ENCODE measurements at places on chromosomes 12 and 14.

DNA sequence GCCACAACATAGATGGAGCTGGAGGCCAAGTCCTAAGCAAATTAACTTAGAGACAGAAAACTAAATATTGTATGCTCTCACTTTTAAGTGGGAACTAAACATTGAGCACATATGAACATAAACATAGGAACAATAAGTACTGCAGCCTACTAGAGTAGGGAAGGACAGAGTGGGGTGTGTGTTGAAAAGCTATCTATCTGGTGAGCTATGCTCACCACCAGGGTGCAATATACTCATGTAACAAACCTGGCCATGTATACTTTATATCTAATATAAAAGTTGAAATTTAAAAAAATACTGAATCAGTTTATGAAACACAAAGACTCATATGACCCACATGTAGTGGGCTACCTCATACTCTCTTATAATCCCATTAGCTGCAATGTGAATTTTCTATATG lies 1305.0 kb downstream of the LRFN5 start:
- DNase-seq = no peak

DNA sequence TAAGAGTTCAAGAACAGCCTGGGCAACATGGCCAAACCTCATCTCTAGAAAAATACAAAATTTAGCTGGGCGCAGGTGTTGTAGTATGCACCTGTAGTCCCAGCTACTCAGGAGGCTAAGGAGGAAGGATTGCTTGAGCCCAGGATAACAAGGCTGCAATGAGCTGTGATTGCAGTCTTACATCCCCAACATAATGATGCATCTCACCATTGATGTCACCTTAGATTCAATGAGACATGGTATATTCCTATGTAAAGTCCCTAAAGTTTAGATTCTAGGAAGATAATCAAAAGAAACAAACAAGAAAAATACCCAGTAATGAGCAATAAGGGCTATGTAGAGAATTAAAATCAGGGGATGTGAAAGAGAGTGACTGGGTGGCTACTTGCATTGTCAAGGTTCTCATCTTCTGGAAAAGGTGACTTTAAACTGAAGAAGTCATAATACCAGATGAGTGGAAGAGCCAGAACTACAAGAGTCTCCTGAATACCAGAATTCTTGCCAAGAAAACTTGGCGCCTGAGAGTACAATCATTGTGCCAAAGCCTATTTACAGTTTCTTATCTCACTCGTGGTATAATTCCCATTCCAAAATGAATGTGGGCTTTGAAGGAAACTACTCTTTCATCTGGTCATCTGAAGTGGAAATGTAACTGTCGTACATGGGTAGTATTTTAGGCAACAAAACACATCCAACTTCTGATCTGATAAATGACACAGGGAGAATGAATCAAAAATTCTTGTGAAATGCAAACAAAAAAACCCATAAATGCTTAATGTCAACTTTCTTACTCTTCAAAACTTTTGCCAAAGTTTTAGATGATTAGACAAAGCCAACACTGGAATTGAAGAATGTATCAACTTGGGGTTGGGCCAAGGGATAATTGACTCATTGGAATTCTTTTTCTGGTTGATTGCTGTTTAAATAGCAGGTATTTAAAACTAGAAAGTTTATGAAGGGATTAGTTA lies 81.1 kb upstream of the ST8SIA1 start:
- no peak for DNase-seq

- DNase-seq = peak; percentile 24
Observed at GRCh38 chr12:29241821-29242591, 92.9 kb downstream of the FAR2 start.

DNA sequence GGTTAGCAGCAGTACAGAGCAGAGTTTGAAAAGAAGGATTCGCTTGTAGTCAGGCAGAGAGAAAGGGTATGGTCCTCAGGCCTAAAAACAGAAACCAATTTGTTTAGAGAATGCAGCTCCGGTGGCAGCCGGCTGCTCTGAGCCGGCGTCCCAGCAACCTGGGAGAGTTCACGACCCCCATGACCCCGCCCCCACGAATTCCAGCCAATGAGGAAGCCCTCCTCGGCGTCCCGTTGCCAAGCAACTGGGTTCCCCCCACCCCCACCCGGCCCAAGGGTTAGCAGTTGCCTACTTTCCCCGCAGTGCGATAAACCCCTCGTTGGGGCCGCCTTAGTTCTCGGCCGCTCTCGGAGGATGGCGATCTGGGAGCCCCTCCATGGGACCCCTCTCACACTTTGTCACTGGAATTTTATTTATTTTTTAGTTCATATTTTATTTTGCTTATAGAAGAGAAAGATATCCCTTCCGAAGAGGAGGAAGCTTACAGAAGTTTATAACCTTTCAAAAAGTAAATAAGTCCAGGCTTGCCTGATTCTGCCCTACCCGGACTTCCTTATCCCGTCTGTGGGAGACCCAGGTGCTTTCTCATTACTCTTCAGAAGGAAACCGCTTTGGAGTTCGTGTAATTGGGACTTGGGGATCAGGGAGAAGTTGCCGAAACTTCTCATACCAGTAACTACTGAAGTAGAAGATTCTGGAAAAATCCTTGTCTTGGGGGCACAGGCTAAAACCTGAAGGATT lies at the start of gene CCDC60:
CCDC60 (plus strand) TSS at position 300 of the 741 bp plus-strand sequence. CDS start 448 bp downstream, outside the sequence.
- DNase-seq = no peak

- DNase-seq = no peak
Observed at GRCh38 chr14:73634011-73634833, 10.6 kb upstream of the DNAL1 start.

GRCh38 chr14:22526218-22526617 lies 62.8 kb downstream of the DAD1 start:
- DNase-seq = no peak

DNA sequence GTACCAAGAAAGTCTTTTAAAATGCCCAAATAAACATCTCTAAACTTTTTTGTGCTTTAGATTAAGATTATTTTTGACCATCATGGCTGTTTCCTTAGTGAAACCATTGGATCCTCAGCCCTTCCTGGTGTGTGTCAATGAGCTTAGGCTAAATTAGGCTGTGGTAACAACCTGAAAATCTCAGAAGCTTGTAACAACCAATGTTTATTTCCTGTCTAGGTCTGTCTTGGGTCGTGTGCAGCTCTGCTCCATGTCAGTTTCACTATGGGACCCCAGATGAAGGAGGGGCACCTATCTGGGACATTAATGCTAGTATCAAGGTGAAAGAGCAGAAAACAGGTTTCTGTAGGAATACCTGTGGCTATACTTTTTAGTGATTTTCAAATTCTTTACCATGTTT lies 49.9 kb downstream of the KCNMB4 start:
- no peak for DNase-seq

DNA sequence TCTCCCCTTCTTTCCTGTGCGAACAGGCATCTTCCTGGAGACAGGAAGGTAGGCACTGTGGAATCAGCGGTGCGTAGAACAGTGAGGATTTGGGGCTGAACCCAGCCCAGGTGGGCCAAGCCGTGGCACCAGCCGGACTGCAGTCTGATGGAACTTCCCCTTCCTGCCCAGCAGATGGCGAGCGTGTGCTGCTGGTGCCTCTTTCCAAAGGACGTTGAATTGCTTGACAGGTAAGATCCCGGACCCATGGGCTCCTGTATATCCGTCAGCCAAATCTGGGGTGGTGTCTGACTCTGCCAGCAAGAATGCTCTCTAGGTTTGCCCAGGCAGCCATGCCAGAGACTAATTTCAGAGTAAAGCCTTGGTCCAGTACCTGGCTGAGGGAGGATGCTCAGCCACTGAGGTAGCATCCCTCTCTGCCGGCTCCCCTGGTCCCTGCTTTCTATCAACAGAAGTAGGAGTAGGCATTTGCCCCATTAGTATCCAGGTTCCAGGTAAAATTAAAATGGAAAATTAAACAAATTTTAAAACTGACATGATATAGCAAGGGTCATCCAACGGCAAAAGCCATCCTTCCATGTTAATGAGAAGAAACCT lies 21.1 kb upstream of the KCNA5 start:
- DNase-seq = no peak

DNA sequence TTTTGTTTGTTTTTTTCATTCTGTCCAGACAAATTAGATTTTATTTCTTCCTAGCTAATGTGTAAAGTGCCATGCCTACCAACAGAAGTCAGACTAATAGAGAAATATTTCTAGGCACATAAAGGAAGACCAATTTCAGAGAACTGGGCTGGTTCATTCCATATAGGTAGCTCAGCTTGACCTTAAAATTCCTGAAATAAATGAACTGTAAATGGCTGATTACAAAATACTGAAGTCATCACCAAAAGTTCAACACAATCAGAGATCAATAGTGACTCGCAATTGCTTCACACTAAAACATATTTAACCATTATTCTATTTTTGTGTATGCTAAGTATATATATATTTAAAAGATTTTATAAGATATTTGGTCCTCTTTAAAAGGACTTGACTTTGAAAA lies 34.2 kb downstream of the PTPRB start:
- DNase-seq = no peak

DNA sequence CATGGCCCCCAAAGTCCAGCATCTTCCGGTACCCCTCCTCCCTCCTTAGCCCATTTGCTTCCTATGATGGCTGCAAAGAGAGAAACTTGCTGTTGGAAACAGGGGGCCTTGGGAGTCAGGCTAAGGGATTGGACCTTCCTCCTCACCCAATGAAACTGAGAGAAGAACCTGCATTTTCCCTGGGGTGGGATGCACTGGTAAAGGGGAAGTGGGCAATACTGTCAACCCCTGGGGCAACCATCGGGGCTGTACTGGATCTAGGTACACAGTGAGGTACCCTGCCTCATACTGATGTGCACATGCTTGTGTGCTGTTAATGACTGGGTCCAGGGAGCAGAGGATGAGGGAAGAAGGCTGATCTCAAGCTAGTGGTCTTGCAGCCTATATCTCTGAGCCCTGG lies 11.0 kb upstream of the JPH4 start:
- DNase-seq = no peak

- DNase-seq = no peak
Observed at GRCh38 chr12:21697904-21698630, 40.4 kb upstream of the LDHB start.

All from T-helper 2 cell treated with Interferon-gamma antibody and Interleukin-4, amounts not matched to agents 5 μg/mL and 100 μg/mL, for 36 hours (primary cell).